ENCODE measurements at places on chromosomes 7 and 10.

- DNase-seq, result no peak
Observed at GRCh38 chr7:7254908-7255307, 72.6 kb downstream of the C1GALT1 start.

- no peak for DNase-seq
Observed at GRCh38 chr10:77533887-77534278, 103.7 kb downstream of the KCNMA1 start.

GRCh38 chr10:79420974-79421688, 24.3 kb downstream of the ZCCHC24 start:
- no peak for DNase-seq

- DNase-seq, result no peak
Observed at GRCh38 chr7:140192620-140193019, 15.8 kb upstream of the KDM7A start.

- peak; percentile 27 for DNase-seq
Observed at GRCh38 chr7:128361411-128362379, at the start of gene PRRT4. Gene PRRT4, minus strand, starts transcription at chr7:128361690.

DNA sequence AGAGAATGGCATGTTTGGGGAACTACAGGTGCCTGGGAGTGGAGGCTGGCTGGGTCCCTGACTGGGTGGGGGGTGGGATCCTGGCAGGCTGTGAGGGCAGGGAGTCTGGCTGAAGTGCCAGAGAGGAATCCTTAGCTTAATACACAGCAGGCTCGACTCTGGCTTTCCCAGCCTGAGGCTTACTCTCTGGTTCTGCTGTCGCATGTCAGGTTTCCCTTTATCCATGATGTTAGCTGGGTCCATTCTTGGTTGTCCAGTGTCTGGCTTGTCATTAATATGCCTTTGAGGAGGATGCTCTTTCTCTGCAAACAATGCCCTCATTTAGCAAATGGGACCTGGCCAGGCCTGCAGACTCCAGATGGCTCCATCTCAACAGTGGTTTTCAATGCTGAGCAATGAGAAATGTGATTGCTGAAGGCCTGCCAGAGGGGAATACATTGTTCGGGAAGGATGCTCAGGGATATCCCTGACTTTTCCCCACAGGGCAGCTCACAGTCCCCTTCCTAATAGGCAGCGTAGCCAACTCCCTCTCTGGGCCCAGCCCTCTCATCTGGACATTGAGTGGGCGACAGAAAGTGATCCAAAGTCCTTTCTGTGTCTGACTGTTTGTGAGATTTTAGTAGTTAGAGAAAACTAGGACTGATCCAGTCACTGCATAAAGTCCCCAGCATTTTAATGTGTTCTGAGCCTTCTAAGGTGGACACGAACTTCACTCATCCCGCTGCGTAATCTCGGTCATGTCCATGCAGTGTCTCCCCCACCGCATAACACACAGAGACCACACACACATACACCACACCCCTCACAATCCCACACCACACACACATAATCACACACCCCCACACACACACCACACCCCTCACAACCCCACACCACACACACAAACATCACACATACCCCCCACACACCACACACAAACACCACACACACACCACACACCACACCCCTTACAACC, 124.9 kb downstream of the ANLN start:
- peak; percentile 56 for DNase-seq

DNA sequence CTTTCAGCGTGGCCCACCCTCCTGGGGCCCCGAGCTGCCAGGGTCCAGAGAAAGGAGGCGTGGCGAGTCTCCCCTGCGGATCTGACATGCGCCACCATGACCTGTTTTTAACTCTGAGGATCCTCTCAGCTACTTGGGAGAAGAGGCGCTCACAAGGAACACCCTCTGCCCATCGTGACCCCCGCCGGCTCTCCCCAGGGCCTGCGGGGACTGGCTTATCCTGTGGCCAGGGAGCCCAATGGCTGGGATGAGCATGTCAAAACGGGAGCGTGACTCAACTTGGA, 93.7 kb downstream of the EBF3 start:
- DNase-seq, result no peak

GRCh38 chr10:74674927-74675326, 151.5 kb upstream of the KAT6B start:
- DNase-seq, result no peak

DNA sequence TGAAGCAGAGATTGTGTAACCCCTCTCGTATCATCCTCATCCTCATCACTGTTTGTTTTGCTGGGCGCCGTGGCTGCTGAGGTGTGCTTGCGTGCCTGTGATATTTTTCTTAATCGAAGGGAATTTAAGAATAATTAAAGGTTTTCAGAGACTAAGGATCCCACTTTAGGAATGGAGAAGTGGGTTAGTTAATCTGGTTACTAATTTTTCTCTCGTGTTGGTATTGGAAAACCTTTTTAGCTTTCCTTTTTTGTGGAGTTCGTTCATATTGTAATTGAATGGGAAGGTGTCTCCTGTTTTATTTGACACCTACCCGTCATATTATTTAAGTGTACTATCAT, 1.3 kb downstream of the UBN2 start:
- DNase-seq, result no peak

DNA sequence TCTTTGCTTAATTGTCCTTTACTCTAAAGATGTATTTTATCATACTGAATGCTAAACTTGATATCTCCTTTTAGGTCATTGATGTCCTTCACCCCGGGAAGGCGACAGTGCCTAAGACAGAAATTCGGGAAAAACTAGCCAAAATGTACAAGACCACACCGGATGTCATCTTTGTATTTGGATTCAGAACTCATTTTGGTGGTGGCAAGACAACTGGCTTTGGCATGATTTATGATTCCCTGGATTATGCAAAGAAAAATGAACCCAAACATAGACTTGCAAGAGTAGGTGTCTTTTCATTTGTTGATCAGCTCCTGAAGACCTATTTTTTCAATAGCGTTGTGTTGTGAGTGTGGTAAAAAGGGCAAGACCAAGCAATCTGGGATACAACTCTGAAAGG, 1.8 kb downstream of the RPS24 start:
- DNase-seq, result no peak

DNA sequence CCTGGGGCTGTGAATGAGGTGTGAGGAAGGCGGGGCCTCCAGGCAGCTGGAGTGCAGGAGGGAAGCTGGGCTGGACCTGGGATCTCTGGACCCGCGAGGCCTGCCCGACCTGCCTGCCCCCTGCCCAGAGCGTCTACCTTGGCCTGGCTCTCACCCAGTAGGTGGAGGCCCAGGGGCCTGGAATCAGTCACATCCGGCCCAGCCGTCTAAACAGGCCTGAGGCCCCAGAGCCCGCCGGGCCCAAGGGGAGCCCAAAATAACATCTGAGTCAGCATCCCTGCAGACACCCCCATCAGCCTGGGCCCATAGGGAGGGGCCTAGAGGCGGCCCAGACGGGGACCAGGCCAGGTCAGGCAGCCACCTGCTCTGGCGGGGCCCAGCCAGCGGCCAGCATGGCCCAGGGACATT, 15.1 kb upstream of the ELN start:
- DNase-seq, result no peak

- DNase-seq, result no peak
Observed at GRCh38 chr7:159013825-159014289, 130.8 kb downstream of the VIPR2 start.
